Stimulated activated CD4-positive, alpha-beta T cell treated with anti-CD3 and anti-CD28 coated beads, Interleukin-4, amount 100 ng/mL, for 48 hours (primary cell): ENCODE measurements at places on chromosomes 12 and 14.

DNA sequence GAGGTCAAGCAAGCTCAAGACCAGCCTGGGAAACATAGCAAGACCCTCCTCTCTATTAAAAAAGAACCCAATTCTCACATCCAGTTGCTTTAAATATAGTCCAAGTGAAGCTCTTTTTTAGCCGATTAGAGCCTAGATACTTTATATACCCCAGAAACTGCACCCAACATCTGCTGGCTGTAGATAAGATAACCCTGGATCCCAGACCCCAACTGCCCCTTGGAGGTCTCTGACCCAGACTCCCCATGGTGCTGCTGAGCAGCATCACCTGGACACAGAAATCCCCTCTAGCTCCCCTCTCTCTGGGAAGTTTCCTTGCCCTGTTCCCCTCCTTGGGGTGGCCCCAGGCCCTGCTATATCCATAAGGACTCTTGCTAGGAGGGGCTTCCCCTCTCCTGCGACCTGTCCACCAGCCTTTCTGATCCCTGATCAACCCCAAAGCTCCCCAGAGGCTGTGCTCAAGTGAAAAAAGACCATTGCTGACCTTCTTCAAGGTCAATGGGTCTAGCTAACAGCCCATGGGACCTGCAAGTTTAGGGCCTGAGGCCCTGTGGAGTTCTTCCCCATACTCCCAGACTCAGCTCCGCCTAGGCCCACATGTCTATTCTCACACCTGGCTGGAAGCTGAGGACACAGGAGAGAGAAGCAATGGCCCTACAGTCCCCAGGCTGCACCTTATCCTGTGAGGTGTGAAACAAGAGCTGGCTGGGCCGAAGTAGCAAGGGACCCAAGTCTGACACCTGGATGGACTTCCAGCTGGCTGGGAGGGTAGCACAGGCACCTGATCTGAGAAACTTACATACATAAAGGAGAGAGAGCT is 56.2 kb downstream of the ARL6IP4 start:
- DNase-seq = no peak

GRCh38 chr12:116990971-116991966 is 80.5 kb downstream of the FBXW8 start:
- no peak for DNase-seq

DNA sequence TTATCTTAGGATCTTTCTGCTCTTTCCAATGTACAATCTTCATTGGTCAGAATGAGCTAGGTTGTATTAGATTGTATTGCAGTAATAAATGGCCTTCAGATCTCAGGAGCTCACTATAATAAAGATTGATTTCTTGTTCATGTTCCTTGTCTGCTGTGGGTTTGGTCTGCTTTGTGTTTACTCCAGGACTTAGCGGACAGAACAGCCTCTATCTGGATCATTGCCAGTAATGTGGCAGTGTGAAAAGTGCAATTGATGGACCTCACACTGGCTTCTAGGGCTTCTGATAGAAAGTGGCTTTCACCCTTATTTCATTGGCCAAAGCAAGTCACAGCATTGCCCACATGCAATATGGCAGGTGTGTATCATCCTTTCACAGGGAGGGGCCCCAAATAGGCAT is 81.2 kb downstream of the BTG1 start:
- no peak for DNase-seq

DNA sequence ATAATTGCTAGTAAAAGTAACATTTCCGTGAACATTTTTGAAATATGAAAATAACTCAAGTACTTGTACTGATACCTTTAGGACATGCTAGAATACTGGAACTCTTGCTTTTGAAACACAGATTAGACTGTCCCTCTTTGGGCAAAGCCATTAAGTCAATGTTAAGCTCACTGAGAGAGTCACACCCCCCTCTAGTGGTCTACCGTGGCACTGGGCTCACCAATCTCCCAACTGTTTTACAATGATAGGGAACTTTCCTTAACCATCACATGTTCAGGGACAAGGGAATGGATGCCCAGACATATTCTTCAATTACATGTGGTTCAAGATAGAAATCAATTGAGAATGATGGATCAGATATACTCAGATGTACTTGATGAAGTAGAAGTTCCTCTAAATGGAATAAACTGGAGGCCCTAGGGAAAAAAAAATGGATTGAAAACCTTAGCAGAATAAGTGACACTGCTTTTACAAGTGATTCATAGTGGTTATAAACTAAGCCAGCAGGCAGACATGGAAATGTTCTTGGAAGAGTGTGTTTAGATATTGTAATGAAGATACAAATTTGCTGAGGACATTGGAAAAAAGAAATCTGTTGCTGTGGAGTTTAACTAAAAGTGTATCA is 17.8 kb downstream of the NANOG start:
- DNase-seq = peak; percentile 57

DNA sequence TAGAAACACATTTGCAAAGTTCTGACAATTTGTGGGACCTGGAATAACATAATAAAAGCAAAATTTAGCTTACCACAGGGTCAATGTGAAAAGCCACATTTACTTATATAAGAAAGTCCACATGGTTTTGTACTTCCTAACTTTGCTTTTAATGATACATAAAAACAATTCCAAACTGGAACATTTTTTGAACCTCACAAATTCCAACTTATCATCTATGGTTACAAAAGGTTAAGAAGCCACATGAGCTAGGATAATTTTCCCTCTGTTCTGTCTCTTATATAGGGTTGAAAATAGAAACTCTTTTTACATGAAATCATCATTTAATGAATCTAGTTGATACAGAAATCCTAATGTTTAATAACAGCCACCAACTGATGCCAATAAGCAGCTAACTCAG is 8.9 kb upstream of the RERG start:
- no peak for DNase-seq

- no peak for DNase-seq
These were observed 9.1 kb downstream of the OR6S1 start for GRCh38 chr14:20632448-20632830.

DNA sequence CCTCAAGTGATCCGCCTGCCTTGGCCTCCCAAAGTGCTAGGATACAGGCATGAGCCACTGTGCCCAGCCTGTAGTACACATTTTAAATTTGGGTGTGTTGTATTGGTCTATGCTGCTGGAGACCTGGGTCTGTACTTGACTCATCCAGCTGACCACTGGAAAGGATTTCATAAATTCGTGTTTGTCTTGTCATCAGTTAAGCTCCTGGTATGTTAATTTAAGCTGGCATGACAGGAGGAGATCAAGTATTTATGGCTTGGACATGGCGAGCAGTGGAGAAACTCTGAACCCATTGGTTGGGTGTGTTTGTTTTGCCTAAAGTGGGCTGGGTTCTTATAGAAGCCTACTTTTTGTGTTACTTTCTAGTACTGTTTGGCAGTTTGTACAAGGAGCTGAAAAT is 24.2 kb downstream of the YY1 start:
- no peak for DNase-seq

DNA sequence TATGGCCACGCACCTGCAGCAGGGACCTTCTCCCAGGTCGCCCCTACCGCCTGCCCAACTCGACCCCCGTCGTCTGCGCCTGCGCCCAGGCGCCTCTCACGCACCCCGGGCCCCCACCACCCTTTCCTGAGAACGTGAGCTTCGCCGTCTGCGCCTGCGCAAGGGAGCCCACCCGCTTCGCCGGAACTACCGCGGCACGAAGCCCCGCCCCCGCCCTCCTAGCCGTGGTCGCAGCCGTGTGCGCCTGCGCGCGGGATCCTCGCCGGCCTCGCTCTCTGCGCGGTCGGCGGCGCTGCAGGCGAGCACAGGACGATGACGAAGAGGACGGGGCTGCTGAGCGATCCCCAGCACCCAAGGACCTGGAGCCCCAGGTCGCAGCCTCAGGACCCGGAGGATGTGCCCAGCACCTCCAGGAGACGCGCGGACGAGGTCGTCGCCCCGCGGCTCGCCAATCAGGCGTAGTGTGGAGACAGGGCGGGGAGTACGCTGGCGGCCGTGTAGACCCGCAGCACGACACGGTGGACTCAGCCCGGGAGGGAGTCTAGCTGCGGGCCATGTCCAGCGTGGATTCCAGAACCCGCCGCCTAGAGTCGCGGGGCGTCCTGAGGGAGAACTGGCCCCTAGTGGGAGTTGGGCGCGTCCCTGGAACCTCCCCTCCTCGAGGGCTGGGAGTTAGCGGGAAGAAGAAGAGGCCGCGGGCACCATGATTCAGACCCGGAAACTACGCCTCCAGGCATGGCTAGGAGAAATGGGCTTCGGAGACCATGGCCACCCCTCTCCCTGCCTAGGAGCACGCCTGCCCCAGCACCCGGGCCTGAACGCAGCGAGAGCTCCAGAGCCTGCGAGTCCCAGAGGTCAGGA is 1120.8 kb upstream of the TMEM132C start:
- peak; percentile 58 for DNase-seq

DNA sequence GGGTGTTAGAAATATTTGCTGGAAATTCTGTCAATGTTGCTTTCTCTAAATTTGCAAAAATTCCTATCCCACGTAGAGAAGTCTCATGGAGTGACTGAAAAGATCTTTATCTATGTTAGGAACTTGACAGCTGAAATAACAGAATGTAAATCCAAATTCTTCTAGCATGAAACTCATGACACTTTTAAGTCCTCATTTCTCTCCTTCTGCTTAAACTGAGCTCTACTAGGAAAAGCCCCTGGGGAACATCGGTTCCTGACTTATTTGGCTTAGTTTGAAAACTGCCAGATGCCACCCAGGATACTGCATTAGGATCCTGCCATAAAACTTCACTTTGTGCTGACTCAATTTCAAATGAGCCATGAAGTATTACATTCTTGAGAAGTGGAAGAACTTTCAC is 426.0 kb downstream of the GALC start:
- DNase-seq = no peak

- DNase-seq = no peak
These were observed 134.1 kb upstream of the PLEKHG7 start for GRCh38 chr12:92568691-92569090.
